Stimulated activated CD8-positive, alpha-beta memory T cell treated with anti-CD3 and anti-CD28 coated beads, Interleukin-7, amount 100 ng/mL, for 48 hours (primary cell): ENCODE measurements at places on chromosomes 12 and 14.

- no peak for DNase-seq
Measured at GRCh38 chr12:56694161-56694560, 6.1 kb upstream of the PTGES3 start.

GRCh38 chr12:46468160-46468559, 95.6 kb upstream of the SLC38A2 start:
- DNase-seq, result no peak

GRCh38 chr12:65886996-65887395, 62.7 kb downstream of the HMGA2 start:
- no peak for DNase-seq

GRCh38 chr12:15322164-15323061, at the start of gene PTPRO:
PTPRO (plus strand) TSS chr12:15322508.
- DNase-seq, result no peak

DNA sequence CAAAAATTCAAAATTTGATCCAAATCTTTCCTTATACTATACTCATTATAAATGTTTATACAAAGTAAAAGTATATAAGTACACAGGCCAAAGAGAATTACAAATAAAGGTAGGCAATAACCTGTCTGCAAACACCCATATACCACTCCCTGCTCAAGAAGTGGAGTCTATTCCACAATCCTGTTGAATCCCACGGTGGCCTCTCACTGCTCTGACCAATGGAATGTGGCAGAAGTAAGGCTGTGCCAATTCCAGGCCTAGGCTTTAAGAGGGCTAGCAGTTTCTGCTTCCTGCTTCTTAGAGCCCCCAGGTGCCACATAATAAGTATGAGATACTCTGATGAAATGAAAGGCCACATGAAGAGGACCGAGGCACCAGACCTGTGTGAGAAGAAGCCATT, 79.8 kb upstream of the CFL2 start:
- DNase-seq, result no peak
